ENCODE measurements at places on chromosomes 13 and 19. TPM values are rescaled to one million over a fixed set of nuclear protein-coding genes. Genes with fewer than 3 reads are reported as not detected.

Gene PODNL1
- 0.71 TPM for polyA plus RNA-seq

Gene RXFP2
- polyA plus RNA-seq, result 0.42 TPM

Gene PCDH8
- 0.03 TPM for polyA plus RNA-seq

Gene ZNF726
- polyA plus RNA-seq, result 9.4 TPM

Gene SLC10A2
- 0.68 TPM for polyA plus RNA-seq

Gene FAM187B
- not detected for polyA plus RNA-seq

Gene ARHGAP33
- polyA plus RNA-seq, result 16.1 TPM

Gene NOTCH3
- 90.9 TPM for polyA plus RNA-seq

Gene FSD1
- polyA plus RNA-seq, result 5.4 TPM

Gene KIRREL2
- 8.8 TPM for polyA plus RNA-seq

Gene TYROBP
- 6.3 TPM for polyA plus RNA-seq

Gene DUS3L
- polyA plus RNA-seq, result 20.9 TPM

Gene TTC9B
- polyA plus RNA-seq, result 0.16 TPM

Gene SSC5D
- 1.1 TPM for polyA plus RNA-seq

Gene SLC5A5
- not detected for polyA plus RNA-seq

Gene FFAR3
- not detected for polyA plus RNA-seq

Gene GJB6
- polyA plus RNA-seq, result 1.9 TPM

Gene FFAR1
- 0.28 TPM for polyA plus RNA-seq

Gene HTR2A
- 1.1 TPM for polyA plus RNA-seq

Gene PALM3
- polyA plus RNA-seq, result 23.1 TPM
